ENCODE measurements at places on chromosomes 4 and X. TPM values are rescaled to one million over a fixed set of nuclear protein-coding genes. Genes with fewer than 3 reads are reported as not detected.

ARHGEF9 gene
- 26.6 TPM for total RNA-seq

MSX1 gene
- total RNA-seq, result 4.7 TPM

CITED1 gene
- total RNA-seq, result 1.6 TPM

CCNB3 gene
- total RNA-seq, result 0.21 TPM

TSPAN7 gene
- 14.1 TPM for total RNA-seq

IBSP gene
- total RNA-seq, result not detected
